ENCODE measurements at places on chromosomes 11 and 22. TPM values are rescaled to one million over a fixed set of nuclear protein-coding genes. Genes with fewer than 3 reads are reported as not detected.

The KDM4E gene
- not detected for polyA plus RNA-seq

The HBE1 gene
- polyA plus RNA-seq = not detected

The LDHAL6A gene
- polyA plus RNA-seq = not detected

GRCh38 chr11:71370895-71371673, 77.1 kb downstream of the DHCR7 start:
- peaks cover 4% of the 10 kb centered on the region for H3K4me1 ChIP-seq
- no peaks in the 10 kb centered on the region for H3K27me3 ChIP-seq
- H3K4me3 ChIP-seq = no peak overlapping the region
- H3K36me3 ChIP-seq = no peaks in the 10 kb centered on the region
- H3K27ac ChIP-seq = no peak overlapping the region
- DNase-seq = no peak

DNA sequence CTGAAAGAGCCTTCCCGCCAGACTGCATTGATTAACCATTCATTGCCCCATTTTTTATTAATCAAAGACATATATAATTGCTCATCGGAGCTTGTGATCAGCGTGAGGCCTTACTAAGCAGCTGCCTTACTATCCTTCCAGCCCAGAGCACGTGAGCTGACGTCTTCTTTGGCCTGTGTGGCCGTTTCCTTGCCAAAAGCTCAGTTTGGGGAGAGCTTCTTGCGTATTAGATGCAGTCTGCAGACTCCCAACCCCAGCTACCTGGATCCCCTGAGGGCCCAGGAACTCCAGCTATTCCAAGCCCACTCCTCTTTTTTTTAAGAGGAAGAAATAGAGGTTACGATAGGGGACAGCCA, 784 bp upstream of the SLC43A3 start:
- H3K36me3 ChIP-seq = peaks cover 17% of the 10 kb centered on the region
- H3K4me1 ChIP-seq = peaks cover 69% of the 10 kb centered on the region
- no peak overlapping the region for H3K4me3 ChIP-seq
- H3K27me3 ChIP-seq = no peaks in the 10 kb centered on the region
